ENCODE measurements at places on chromosomes 3 and 15. TPM values are rescaled to one million over a fixed set of nuclear protein-coding genes. Genes with fewer than 3 reads are reported as not detected.

DISP2 gene
- total RNA-seq = 0.03 TPM

DNA sequence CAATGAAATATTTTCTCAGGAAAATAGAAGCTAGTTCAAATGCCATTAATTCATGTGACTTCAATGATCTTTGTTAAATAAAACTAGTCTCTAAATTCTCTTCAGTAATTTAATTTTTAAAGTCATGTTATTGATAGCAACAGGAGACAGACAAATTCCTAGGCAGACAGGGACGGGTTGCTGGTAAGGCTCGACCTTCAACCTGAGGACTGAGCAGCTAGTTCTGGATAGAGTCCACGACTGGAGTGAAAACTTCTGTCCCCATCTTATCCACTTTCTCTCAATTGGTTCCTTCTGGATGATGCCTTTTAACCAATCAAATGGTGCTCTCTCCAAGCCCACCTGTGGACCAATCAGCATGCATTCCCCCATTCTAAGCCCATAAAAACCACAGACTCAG, 43.8 kb upstream of the C2CD4B start:
- H3K4me3 ChIP-seq = no peak overlapping the region
- H3K36me3 ChIP-seq = no peaks in the 10 kb centered on the region
- H3K27me3 ChIP-seq = peaks cover 3% of the 10 kb centered on the region
- H3K27ac ChIP-seq = no peak overlapping the region
- peaks cover 4% of the 10 kb centered on the region for H3K4me1 ChIP-seq

DNA sequence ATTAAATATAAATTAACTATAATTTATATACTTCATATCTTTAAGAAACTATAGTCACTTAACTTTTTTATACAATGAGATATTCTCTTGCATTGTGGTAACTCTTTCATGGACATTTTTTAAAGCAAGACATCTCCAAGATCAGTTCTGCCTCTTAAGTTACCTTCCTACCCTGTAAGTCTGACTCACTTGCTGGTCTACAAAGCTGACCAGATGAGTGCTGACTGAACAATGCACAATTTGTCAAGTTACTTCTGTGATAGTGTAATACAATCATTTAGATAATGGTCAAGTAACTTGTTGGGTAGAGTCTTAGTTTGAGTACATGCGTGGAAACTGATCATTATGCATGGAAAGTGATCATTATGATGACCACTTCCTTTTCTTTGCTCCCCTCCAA, 145.9 kb downstream of the MEIS2 start:
- no peaks in the 10 kb centered on the region for H3K27me3 ChIP-seq
- H3K36me3 ChIP-seq = no peaks in the 10 kb centered on the region
- no peak for DNase-seq

DNA sequence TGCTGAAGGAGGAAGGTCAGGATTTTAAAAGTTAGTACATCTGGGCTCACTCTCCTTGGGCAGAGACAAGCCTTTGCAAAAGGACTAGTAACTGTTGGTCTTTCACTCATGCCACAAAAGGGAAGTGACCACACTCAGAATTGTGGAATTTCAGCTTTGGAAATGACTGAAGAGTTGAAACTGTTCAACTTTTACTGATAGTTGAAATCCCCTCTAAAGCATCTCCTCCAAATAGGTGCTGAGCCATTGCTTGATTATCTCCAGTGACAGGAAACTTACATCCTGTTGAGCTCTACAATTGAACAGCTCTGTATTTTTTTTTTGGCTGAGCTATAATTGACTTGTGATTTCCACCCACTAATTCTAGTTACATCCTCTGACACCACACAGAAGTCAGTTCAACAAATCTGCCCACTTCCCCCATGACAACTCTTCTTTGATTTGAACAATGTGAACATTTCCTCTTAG, 254.8 kb upstream of the TPRG1 start:
- no peak overlapping the region for H3K27ac ChIP-seq
- H3K36me3 ChIP-seq = no peaks in the 10 kb centered on the region
- DNase-seq = no peak
- H3K4me3 ChIP-seq = no peak overlapping the region
- no peaks in the 10 kb centered on the region for H3K27me3 ChIP-seq
- H3K4me1 ChIP-seq = peaks cover 20% of the 10 kb centered on the region

All from CD4-positive, alpha-beta T cell (primary cell).